ENCODE measurements at places on chromosomes 4 and X. TPM values are rescaled to one million over a fixed set of nuclear protein-coding genes. Genes with fewer than 3 reads are reported as not detected.

GRCh38 chr4:105990933-105991332 lies 95.7 kb downstream of the NPNT start:
- DNase-seq, result peak; percentile 89

DNA sequence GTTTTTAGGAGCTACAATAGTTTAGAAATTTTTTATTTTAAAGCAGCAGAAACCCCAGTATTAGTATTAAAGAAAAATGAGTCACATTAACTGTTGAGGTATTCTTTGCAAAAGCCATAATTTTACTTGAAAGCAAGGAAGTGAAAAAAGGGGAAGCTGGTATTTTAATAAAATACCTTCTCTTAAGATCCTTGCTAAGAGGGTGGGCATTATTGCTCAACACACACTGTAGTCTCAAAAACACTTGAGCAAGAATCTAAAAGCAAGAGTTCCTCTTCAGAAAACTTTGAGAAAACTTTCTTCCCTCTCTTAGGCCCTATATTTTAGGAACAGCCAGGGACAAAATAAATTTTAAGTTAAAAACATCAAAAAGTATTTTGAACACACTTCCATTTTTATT lies 259.4 kb upstream of the DIAPH2 start:
- no peak for DNase-seq

DNA sequence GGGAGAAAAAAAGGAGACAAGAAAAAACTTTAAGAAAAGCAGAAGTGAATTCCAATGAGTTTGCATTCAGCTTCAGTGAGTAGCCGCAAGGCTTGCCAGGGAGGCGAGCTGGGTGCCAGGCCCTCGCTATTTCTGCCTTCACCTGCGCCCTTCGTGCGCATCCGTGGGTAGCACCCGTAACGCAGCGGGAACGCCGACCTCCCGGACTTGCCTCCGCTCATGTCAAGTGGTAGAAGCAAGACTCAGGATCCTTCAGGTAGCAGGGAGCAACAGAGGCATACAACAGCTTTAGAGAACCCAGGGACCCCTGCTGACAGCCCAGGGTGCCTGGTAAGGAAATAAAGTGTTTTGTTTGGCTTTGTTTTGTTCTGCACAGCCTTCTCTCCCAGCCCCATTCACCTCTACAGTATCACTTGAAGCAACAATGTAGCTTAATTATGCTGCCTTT lies 140.0 kb upstream of the BCOR start:
- DNase-seq, result no peak

DNA sequence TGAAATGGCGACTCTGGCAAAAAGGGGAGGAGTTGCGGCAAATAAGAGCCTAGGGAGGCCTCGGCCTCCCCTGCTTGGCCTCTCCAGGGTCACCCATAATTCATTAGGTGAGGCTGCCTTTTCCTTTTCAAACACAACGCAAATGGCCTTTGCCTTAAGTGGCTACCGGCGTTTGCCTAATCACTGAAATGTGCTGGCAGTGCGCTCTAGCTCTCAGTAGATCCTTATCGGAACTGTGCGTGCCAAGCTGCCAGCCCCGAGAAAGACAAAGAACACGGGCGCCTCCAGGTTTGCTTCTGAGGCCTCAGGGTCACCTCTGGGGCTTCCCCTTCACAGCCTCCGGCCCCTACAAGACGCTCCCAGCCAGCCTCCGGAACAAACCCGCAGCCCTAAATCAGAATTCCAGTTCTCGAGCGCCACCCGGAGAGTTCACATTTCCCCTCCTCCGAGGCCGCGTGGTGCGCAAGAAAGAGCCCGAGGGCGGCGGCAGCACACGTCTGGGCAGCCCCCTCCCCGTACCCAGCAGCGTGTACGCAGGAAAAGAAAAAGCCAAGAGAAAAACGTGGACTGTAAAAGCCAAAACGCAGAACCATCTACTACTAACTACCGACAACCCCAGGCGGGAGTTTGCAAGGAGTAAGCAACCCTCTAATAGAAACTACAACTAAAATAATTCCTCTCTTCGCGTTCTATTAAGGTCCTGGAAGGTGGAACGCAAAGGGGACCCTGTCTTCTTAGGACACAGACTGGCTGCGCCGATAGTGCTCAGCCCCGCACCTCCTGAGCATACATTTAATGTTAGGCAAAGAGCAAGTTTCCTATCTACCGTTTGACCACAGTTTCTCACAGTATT lies 76.5 kb upstream of the BCOR start:
- peak; percentile 81 for DNase-seq

- DNase-seq, result no peak
Observed at GRCh38 chr4:39621582-39621981, 17.1 kb downstream of the SMIM14 start.

- DNase-seq, result no peak
Observed at GRCh38 chr4:11741190-11741652, 312.5 kb upstream of the HS3ST1 start.

- no peak for DNase-seq
Observed at GRCh38 chr4:17095771-17096170, 197.3 kb upstream of the LDB2 start.

RAB39B gene
- polyA plus RNA-seq, result 2.0 TPM

ZNF630 gene
- 1.8 TPM for polyA plus RNA-seq

PCDH19 gene
- polyA plus RNA-seq, result not detected

COL25A1 gene
- polyA plus RNA-seq, result not detected

Measured in sigmoid colon (tissue), 7 donors.